Occipital lobe (tissue), 3 donors: ENCODE measurements at places on chromosomes 3 and 15. TPM values are rescaled to one million over a fixed set of nuclear protein-coding genes. Genes with fewer than 3 reads are reported as not detected.

GRCh38 chr3:160287666-160288065, 62.4 kb downstream of the C3orf80 start:
- no peak for DNase-seq

DNA sequence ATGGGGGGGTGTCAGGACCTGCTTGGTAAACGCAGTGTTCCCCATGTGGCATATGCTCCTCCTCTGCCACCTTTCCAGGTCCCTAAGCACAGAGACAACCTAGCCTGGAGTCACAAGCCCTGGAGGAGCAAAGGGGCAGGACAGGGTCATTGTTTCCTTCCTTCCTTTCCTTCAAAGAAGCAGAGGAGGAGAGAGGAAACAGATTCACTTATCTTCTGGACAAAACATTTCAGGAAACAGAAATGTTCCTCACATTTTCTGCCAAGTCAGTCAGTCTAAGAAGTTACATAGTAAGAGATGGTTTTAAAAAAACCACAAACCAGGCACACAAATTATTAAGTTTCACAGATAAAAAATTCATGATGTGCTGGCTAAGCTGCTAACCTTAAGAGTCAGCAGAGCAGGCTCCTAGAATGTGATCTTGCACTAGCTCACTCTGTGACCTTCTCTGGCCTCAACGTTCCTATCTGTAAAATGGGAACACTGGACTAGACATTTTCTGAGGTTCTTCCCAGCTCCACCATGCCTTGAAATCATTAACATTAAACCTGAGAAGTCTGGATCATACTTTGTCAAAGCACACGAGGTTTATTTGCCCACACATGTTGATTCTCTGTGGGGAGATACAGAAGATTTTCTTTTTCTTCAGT, 47.9 kb downstream of the ATP13A5 start:
- DNase-seq = no peak

GRCh38 chr15:100771746-100772145, 107.9 kb upstream of the ALDH1A3 start:
- no peak for DNase-seq

BMF gene
- 4.2 TPM for total RNA-seq

- DNase-seq = no peak
These were observed 59.7 kb downstream of the LSM3 start for GRCh38 chr3:14238356-14238755.

DNA sequence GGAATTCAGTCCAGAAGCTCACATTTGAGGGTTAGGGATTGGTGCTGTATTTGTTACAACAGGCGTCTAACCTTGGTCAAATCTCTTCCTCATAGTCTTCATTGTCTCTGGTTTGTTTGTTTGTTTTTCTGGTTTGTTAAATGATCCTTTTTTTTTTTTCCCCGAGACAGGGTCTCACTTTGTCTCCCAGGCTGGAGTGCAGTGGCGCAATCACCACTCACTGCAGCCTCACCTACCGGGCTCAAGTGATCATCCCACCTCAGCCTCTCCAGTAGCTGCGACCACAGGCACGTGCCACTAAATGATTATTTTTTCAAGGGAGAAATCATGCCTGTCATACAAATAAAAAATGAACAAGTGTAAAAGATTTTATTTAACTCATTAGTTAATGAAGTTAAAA, 14.3 kb upstream of the ADPGK start:
- no peak for DNase-seq
